Vagina (tissue), 2 donors: ENCODE measurements at places on chromosomes 12 and 14.

GRCh38 chr12:116662612-116663144 lies 75.2 kb downstream of the SPRING1 start:
- no peak for DNase-seq

DNA sequence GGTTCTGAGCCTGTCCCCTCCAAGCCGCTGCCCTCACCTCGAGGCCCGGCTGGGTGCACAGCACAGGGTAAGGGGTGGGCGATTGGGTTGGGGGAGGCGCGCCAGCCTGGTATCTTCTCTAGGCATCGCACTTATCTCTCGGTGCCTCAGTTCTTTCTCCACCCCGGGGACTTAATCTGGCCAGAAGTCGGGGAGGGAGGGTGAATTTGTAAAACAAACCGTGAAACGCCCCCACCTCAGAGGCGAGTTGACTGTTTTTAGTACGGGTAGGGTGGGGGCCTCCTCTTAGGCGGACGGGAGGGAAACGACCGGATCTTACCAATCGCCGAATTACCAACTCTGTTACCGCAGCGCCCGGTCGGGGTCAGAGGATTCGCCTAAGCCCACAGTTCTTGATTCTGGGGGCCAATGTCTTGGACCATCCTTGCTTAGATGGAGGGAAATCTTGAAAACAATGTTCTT lies 1.4 kb upstream of the TBX3 start:
- no peak for DNase-seq

- no peak for DNase-seq
Measured at GRCh38 chr12:57590864-57591781, at the start of gene PIP4K2C. Gene PIP4K2C (plus strand): TSS chr12:57591192. CDS start chr12:57591290, 98 bp downstream.

DNA sequence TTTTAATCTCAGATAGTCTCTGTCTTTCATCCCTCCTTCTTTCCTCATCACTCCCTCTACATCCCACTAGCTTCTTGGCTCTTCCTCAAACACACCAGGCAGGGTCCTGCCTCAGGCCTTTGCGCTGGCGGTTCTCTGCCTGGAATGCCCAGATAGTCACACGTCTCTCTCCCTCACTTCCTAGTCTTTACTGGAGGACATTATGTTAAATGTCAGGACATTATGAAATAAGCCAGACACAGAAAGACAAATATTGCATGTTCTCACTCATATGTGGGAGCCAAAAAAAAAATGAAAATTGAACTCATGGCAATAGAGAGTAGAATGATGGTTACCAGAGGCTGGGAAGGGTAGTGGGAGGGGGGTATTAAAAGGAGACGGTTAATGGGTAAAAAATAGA lies 442.0 kb downstream of the MED13L start:
- no peak for DNase-seq

DNA sequence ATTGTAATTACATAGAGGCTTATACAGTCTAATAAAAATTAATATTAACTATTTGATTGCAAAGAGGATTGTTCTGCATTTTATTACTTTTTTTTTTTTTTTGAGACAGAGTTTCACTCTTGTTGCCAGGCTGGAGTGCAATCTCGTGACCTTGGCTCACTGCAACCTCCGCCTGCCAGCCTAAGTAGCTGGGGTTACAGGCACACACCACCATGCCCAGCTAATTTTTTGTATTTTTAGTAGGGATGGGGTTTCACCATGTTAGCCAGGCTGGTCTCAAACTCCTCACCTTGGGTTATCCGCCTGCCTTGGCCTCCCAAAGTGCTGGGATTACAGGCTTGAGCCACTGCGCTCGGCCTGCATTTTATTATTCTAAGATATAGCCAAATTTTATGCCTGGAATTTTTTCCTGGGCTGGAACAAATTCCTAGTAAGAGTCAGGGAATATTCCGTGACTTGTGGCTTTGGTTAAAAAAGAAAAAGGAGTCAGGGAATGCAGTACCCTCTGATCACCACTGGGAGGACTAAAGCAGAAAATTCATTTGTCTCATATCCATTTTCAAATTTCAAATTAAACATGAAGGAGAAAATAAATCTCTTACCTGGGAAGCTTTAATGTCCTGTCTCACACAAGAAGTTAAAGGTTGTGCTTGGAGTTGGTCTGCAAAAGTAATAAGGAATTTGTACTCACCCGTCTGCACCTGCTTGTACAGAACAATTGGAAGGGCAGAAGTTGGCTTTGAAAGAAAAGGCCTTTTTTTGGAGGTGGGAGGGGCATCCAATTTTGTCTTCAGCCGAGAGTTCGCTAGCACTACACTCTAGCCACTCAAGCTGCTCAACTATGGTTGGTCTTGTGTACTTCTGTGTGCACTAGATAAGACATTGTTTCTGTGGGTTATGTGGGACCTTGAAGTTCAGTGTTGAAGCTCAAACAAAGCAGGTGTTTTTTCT lies 8.7 kb downstream of the MARK3 start:
- DNase-seq, result no peak

DNA sequence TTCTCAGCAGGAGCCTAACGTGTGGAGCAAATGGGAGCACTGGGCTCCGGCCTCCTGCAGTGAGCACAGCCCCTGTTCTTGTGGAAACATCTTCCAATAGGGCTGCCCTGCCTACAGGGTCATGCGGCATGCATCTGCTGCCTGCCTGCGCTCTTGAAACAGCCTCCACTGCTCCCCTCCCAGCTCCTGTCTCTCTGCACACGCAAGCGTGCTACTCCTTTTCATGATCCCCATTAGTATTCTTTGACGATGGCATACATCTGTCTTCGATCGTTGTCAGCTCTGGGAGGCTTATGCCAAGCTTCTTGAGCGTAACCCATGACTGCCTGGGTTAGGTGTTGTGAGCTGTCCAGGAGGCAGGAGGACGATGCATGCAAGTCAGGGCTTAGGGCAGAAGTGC lies 23.1 kb downstream of the NTF3 start:
- DNase-seq, result no peak

GRCh38 chr12:612293-612692 lies 51.0 kb downstream of the NINJ2 start:
- DNase-seq, result no peak

GRCh38 chr12:110141389-110141788 lies 17.2 kb downstream of the IFT81 start:
- DNase-seq, result no peak

DNA sequence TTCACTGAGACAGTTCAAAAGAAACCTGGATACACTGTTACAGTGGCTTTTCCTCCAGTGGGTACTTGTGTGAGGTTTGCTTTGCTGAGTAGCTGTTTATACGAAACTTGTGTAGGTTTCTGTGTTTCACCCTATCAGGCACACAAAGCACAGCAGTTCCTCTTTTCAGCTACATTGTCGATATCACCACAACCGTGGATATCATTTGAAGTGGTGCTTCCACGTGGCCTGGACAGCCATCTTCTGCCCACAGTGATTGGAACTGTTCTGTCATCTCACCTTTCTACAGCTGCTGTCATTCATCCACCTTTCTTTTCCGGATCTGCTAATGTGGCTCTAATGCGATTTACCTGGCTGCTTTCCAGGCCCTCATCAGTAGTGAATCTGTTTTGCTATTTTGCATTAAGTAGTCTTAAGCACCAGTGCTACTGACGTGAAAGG lies 368.8 kb downstream of the SYT1 start:
- no peak for DNase-seq
